ENCODE measurements at places on chromosomes 11 and 22.

DNA sequence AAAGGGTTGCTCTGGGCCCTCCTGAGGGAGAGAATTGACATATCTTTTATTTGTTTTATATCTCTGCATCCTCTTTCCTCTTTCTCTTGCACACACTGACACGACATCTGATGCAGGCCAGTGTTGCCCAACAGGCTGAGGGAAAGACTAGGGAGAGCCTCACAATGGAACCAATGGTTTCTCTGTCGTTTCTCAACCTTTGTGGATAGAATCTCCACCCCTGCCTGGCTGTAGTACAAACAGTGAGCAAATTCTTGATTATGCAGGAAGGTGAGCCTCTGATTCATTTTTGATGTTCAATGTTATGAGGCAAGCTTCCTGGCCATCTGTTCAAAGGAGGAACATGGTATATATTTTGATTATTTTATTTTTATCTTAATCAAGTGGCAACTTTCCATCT, 49.8 kb upstream of the PLET1 start:
- DNase-seq, result no peak

- no peak for DNase-seq
Observed at GRCh38 chr11:116234989-116235568, 537.7 kb downstream of the BUD13 start.

- DNase-seq, result no peak
Observed at GRCh38 chr11:22162756-22163155, 30.1 kb upstream of the ANO5 start.

DNA sequence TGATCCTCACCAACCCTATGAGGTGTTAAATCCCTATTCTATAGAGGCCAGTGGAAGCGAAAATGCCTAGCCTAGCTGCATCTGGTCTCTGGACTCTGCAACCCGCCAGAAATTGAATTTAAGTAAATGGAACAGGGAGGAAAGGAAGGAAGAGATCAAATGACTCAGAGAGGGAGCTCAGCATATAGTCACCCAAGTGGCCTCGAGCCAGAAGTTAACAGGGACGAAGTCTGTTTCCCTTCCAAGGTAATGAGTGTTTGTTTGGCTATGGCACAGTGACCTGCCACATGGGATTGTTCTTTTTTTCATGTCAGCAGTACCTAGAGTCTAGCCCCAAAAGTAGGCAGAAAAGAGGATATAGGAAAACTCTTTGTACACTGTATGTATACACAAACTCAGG, 66.3 kb downstream of the PAK1 start:
- DNase-seq, result peak; percentile 62

GRCh38 chr11:14519597-14519916, 629 bp downstream of the PSMA1 start:
- no peak for DNase-seq

DNA sequence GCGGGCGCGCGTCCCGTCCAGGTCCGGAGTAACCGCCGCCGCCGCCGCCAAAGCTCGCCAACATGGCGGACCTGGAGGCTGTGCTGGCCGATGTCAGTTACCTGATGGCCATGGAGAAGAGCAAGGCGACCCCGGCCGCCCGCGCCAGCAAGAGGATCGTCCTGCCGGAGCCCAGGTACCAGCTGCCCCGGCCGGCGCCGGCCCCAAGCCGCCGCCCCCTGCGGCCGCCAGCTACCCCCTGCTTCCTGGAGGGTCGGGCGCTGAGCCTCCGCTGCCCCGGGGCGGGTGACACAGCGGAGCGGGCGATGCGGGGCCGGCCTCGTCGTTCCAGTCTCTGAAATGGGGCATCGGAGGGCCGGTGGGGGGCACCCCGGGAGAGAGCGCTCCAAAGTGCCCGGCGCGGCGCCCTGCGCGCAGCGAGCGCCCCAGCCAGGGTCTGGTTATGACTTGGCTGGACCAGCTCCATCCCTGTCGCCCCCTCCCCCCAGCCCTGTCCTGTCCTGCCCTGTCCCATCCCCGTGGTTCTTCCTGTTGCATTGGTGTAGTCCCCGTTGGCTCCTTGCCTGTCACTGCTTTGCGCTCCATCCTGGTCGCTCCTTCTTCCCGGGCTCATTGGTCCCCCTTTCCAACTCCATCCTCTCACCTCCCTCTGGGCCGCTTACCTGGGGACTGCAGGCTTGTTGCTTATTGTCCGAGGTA, 653 bp downstream of the GRK3 start:
- no peak for DNase-seq

DNA sequence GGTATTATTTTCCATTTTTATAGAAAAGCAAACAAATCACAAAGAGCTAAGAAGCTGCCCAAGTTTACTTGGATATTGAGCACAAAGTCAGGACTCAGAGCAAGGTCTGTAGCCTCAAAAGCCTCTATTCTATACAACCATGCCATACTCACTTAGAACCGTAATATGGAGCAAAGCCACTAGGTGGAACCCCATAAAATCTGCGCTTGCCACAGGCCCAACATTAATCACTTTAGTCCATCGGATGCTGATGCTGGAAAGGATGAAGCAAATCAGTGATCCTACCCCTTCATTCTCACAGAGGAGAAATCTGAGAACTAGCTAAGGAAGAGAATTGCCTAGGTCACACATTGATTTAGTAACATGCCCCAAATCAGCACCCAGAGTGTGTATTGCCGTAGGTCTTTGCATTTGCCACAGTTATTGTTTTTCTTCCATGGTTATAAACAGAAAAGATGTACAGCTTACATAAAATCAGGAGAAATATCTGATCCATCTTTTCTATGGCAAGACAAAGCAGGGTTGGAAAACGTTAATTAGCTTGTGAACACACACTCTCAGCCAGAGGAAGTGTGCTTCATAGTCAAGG, 56.7 kb upstream of the RAB38 start:
- peak; percentile 5 for DNase-seq

DNA sequence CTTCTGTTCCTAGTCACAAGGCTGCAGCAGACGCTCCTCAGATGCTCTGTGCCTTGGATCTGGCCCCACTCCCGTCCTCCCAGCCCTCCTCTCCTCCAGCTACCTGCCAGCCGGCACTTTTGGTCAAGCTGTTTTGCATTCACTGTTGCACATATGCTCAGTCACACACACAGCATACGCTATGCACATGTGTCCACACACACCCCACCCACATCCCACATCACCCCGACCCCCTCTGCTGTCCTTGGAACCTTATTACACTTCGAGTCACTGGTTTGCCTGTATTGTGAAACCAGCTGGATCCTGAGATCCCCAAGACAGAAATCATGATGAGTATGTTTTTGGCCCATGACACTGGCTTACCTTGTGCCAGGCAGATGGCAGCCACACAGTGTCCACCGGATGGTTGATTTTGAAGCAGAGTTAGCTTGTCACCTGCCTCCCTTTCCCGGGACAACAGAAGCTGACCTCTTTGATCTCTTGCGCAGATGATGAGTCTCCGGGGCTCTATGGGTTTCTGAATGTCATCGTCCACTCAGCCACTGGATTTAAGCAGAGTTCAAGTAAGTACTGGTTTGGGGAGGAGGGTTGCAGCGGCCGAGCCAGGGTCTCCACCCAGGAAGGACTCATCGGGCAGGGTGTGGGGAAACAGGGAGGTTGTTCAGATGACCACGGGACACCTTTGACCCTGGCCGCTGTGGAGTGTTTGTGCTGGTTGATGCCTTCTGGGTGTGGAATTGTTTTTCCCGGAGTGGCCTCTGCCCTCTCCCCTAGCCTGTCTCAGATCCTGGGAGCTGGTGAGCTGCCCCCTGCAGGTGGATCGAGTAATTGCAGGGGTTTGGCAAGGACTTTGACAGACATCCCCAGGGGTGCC, 109.8 kb downstream of the BCR start:
- DNase-seq, result no peak

- no peak for DNase-seq
Observed at GRCh38 chr11:32311346-32312065, 123.8 kb downstream of the WT1 start.

DNA sequence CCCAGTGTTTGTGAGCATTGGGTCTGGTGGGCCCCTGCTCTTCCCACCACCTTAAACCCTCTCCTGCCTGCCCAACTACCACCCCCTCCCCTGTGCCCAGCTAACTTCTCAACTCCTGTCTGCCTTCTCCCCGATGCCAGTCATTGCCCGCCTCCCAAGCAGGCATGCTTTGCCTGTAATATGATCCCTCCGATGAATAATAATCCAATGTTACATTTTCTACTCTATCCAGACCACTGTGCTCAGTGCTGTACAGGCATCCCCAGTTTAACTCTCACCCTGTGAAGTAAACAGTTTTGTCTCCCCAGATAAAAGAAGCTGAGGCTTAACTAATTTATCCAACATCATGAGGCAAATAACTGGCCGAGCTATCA, 35.5 kb upstream of the OLFML1 start:
- DNase-seq, result no peak
